ENCODE measurements at places on chromosomes 6 and 20. TPM values are rescaled to one million over a fixed set of nuclear protein-coding genes. Genes with fewer than 3 reads are reported as not detected.

The SMOC2 gene
- total RNA-seq, result not detected

GRCh38 chr20:62377615-62378178 is 9.2 kb upstream of the RPS21 start:
- DNase-seq, result no peak
- H3K27ac ChIP-seq, result no peak overlapping the region
- H3K4me1 ChIP-seq, result peaks cover 2% of the 10 kb centered on the region

The ACTL10 gene
- 2.9 TPM for total RNA-seq

The PRL gene
- not detected for total RNA-seq

GRCh38 chr6:131042664-131043063 is 20.4 kb downstream of the EPB41L2 start:
- no peaks in the 10 kb centered on the region for H3K4me1 ChIP-seq
- DNase-seq, result no peak
- H3K27me3 ChIP-seq, result no peaks in the 10 kb centered on the region
- no peaks in the 10 kb centered on the region for H3K36me3 ChIP-seq
- no peak overlapping the region for H3K27ac ChIP-seq

DNA sequence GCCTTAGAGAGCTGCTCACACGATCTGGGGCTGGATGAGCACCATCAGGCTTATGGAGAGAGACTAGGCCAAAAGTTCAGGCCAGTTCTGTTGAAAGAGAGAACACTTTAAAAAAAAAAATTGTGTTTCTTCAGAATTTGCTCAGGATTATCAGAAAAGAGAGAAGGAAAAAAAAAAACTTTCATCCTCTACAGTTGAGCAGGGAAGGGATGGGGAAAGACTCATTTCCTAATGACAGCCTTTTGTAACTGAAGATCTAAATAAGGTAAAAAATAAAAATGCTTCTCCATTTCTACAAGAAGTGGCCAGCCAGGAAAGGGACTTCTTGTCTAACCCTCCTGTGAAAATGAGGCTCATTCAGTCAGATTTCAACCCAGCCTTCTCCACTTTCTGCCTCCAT is 134.8 kb downstream of the LY86 start:
- H3K4me1 ChIP-seq, result peaks cover 16% of the 10 kb centered on the region
- no peak for DNase-seq
- no peak overlapping the region for H3K27ac ChIP-seq
- no peak overlapping the region for H3K4me3 ChIP-seq
- H3K27me3 ChIP-seq, result peaks cover 24% of the 10 kb centered on the region
- no peaks in the 10 kb centered on the region for H3K36me3 ChIP-seq

DNA sequence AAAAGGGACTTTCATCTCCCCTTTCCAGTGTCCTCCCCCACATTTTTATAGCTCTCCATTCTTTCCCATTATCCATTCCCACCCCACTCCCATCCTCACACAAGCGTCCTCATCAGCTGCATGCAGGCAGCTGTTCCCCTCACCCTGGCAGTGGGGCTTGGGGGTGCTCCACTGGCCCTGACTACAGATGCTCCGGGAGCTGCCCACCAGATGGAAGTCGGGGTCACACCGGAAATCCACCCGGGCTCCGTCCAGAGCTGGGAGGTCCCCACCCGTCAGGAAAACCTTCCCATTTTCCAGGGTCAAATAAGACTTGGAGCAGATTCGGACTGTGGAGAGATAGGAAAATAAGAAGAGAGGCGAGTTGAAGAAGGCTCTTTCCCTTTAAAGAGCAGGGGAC is 2.7 kb downstream of the GABBR1 start:
- H3K27me3 ChIP-seq, result peaks cover 68% of the 10 kb centered on the region
- H3K4me3 ChIP-seq, result no peak overlapping the region
- no peak overlapping the region for H3K27ac ChIP-seq
- no peak for DNase-seq
- peaks cover 36% of the 10 kb centered on the region for H3K4me1 ChIP-seq
- H3K36me3 ChIP-seq, result no peaks in the 10 kb centered on the region

DNA sequence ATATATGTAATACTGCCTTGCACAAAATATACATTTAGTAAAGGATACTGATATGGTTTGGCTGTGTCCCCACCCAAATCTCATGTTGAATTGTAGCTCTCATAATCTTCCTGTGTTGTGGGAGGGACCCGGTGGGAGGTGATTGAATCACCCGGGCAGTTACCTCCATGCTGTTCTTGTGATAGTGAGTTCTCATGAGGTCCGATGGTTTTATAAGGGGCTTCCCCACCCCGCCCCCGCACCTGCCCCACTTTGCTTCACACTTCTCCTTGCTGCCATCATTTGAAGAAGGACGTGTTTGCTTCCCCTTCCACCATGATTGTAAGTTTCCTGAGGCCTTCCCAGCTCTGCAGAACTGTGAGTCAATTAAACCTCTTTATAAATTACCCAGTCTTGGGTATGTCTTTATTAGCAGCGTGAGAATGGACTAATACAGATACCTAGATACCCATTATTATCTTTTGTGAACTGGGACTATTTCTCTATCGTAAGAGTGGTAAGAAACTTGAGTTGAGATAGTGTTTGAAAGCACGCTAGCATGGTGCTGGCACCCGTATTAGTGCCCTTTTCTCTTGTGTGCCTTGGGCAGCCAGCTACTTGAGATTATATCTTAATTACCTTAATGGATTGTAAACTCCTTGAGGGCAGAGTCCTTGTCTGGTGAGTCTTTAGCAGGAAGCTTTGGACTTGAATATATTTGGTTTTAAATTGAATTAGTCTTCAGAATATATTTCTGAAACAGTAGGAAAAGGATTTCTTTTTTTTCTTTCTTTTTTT is 25.6 kb downstream of the TOP1 start:
- H3K4me1 ChIP-seq, result peaks cover 70% of the 10 kb centered on the region
- no peak for DNase-seq
- H3K4me3 ChIP-seq, result no peak overlapping the region
- H3K27me3 ChIP-seq, result no peaks in the 10 kb centered on the region
- H3K36me3 ChIP-seq, result peaks cover 53% of the 10 kb centered on the region

The APOBEC2 gene
- not detected for total RNA-seq
